Right forelimb (tissue), 1 donor: ENCODE measurements at places on chromosomes 1 and 21.

DNA sequence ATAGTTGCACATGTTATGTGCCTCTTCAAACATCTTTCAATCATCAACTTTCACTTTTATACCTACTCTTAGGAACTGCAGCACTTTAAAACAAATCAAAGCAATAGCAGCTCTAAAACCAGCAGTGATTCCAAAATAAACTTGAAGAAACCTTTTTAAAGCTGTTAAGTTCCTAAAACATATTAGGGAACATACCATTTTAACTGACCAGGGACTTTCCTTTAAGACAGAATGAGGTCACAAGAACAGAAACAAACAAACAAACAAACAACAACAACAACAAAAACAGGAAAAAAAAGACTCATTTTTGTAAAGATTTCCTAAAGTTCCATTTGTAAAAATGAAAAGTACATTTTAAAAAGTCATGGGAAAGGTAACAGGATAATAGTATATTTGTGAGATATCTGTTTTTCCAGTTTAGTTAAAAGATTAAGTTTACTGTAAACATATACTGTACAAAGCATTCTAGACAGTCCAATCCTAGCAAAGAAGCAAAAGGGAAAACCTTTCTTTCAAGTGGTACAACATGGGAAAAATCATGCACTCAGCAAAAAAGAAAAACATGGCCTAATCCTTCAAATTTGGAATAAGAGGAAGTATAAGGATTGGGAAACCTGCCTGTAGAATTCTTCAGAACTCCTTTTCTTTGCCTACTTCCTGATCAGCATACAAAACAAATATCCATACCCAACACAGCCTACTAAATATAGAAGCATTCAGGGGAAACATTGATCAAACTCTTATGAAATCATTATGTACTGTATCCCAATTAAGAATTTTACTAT, 45.5 kb downstream of the EPS15 start:
- DNase-seq: no peak

- DNase-seq: no peak
Measured at GRCh38 chr1:204110894-204111633, 38.1 kb downstream of the SOX13 start.

GRCh38 chr1:25556791-25557476, 13.5 kb downstream of the LDLRAP1 start:
- DNase-seq: no peak

DNA sequence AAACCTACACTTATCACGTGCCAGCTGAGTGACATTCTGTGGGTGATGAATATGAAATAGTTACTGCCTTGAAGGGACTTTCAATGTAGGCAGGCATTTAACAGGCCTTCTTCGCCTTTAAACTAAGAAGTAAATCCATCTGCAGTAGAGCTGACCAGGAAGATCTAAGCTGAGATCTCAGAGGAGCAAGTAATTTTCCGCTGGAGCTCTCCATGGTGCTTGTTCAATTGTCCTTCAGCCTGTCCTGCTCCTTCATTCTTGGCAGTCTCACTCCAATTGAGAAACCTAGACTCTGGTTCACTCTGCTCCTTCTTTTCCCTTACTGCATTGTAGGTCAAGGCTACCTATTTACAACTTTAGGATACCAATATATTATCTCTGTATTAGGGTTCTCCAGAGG, 183.5 kb downstream of the HMCN1 start:
- peak; percentile 44 for DNase-seq

GRCh38 chr1:243433737-243434370, 178.0 kb downstream of the SDCCAG8 start:
- DNase-seq: no peak

DNA sequence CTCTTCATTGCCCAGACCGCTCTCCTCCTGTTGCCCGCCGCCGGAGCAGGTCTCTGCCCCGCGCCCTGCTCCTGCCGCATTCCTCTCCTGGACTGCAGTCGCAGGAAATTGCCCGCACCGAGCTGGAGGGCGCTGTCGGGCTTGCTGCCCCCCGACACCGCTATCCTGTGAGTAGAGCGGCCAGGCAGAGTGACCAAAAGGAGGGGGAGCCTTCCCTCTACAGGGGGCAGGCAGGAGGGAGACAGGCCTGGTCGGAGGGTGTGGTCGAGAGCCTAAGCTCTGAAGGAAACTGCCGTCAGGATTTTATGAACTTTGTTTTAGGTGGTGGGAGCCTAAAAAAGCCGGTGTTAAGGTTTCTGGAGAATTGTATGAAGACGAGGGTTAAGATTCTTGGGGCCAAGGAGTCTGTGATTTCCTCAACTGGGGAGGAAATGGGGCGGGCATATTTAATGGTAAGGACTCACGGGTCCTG, 517 bp downstream of the LRIG2 start:
- DNase-seq: no peak

DNA sequence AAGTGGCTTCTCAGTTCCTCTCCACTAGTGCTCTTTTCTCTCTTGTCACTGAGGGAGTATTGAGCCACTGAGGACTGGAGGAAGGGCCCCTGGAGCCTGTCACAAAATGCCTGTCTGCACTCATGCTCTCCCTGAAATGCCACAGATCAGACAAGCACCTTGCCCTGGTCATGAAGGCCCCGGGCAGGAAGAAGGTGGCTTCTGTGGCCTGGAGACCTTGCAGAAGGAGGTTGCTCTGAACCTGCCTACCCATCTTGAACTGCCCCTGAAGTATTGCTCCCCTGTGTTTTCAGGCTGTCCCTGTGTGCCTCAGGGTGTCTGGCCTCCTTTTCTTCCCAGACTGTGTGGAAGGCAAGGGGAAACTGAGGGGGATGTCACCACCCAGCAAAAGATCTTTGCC, 3.1 kb downstream of the PKP1 start:
- DNase-seq: no peak

DNA sequence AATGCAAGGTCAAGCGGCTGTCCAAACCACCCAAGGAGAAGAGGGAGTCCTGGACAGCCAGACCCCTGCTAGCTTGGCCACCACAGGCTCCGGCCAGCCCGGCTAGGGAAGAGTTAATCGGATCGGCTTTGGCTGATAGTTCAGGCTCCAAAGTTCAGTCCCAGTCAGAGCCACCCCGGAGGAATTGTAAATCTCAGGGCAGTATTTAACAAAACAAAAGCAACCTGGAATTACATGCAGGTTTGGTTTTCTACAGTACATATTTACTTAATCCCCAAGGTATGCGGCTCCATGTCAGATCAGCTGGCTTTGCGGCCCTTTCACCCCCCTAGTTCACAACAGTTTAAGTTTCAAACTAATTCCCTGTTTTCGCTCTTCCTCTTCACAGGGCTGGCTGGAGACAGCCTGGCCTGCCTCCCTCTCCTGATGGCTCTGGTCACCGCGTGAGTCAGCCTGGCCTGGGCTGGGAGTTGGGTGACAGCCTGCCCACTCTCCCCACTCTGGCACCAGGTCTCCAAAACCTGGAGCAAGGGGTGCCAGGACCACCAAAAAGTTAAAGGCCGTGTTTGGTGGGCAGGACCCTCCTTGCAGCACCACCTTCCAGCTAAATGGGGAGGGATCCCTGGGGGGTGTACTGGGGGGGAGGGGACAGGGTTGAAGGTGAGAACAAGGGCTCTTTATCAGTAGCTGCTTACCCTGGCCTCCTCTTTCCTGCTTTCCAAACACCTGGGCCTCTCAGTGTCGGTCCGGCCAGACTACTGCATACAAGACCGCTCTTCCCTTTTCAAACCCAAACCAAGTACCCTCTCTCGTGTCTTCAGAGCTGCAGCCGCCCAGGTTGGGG, 1.9 kb downstream of the DHRS3 start:
- DNase-seq: peak; percentile 75

GRCh38 chr1:184930645-184931044, 43.7 kb downstream of the NIBAN1 start:
- no peak for DNase-seq

DNA sequence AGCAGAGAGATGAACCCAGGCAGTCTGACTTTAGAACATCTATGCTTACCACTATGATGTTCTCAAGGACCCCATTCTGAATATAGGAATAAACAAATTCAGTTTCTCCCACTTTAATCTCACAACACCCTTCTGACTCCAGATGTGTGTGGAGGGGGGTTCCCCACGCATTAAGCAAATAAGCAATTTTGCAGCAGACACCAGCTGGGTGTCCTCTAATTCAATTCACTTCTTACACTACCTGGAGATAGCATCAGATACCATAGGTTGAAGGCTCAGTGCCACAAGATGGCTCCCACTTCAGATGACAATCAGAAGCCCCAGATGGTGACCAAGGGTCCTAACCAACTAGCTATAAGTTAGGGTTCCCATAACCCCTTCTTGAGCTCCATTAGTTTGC, 30.3 kb upstream of the CEP350 start:
- DNase-seq: no peak

GRCh38 chr1:179205284-179205683, 24.2 kb downstream of the ABL2 start:
- DNase-seq: no peak

DNA sequence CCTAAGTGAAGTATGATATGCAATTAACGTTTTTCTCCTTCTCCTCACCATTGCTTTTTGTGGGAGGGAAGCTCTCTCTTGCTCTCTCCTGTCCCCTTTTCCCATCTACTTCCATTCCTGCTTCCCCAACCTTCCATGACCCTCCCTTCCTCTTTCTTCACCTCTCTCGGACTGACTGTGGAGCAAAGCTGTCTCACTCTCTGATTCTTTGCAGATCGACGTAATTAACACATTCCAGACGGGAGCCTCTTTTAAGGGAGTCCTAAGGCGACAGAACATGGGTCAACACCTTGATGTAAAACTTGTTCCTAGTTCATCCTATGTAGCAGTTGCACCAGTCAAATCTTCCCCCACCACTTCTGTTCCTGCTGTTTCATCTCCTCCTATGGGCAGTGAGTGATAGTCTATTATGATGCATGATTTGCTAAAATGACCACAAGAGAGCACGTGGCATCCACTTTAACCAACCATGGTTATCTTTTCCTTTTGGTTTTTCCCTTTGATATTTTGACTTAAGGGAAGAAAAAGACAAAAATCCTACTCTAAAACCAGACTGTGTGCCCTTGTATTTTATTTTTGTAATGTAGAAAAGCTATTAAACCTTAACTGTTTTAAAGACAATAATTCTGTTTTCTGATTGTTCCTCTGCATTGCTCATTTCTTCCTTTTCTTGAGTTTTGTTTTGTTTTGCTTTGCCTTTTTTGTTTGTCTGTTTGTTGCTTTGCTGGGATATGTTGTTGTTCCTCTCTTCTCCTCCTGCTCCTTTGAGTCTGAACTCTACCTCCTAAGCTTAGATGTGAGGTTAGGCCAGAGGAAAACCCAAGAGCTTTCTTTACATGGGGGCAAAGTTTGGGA, 31.7 kb upstream of the LAX1 start:
- DNase-seq: no peak

DNA sequence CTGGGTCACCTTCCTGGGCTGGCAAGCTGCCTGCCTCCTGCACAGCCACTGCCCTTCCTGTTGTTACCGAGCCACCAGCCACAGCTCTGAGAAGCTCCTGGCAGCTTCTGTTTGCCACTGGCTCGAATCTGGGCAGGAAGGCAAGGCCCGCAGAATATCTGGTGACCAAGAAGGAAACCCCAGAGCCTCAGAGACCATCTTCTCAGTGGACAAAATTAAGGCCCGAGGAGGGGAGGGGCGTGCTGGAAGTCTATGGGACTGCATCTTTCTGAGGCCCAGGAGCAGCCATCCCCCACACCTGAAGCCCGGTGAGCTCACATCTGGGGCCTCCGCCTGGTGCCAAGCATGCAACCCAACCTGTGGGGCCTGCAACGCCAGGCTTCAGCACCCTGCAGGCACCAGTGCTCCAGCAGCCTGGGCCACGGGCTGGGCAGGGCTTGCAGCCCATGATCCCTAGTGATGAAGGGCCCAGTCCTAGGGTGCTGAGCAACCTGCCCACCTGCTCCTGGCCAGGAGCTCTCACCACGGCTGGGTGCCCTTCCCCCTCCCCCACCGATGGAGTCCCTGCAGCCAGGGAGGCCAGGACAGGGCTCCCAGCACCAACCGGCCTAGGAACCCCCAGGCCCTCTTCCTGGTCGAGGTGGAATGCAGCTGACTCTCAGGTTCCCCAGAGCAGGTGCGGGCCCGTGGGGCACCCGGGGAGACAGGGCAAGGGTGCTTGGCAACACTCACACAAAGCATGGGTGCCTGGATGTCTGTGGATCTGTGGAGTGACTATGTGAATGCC, 879 bp downstream of the CPTP start:
- no peak for DNase-seq

- DNase-seq: no peak
Measured at GRCh38 chr1:24770881-24771280, 25.6 kb downstream of the CLIC4 start.

DNA sequence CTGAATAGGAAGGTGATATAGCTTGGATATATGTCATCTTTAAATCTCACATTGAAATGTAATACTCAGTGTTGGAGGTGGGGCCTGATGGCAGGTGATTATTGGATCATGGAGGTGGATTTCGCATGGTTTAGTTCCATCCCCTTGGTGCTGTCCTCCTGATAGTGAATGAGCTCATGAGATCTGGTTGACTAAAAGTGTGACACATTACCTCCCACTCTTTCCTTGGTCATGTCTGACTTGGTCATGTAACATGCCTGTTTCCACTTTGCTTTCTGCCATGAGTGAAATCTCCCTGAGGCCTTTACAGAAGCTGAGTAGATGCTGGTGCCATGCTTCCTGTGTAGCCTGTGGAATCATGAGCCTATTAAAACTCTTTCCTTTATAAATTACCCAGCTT, 664.5 kb upstream of the NR5A2 start:
- DNase-seq: no peak

- peak; percentile 67 for DNase-seq
Measured at GRCh38 chr1:14924455-14925331, 228.9 kb upstream of the TMEM51 start.

GRCh38 chr1:241551759-241552638, 19.8 kb downstream of the KMO start:
- no peak for DNase-seq

DNA sequence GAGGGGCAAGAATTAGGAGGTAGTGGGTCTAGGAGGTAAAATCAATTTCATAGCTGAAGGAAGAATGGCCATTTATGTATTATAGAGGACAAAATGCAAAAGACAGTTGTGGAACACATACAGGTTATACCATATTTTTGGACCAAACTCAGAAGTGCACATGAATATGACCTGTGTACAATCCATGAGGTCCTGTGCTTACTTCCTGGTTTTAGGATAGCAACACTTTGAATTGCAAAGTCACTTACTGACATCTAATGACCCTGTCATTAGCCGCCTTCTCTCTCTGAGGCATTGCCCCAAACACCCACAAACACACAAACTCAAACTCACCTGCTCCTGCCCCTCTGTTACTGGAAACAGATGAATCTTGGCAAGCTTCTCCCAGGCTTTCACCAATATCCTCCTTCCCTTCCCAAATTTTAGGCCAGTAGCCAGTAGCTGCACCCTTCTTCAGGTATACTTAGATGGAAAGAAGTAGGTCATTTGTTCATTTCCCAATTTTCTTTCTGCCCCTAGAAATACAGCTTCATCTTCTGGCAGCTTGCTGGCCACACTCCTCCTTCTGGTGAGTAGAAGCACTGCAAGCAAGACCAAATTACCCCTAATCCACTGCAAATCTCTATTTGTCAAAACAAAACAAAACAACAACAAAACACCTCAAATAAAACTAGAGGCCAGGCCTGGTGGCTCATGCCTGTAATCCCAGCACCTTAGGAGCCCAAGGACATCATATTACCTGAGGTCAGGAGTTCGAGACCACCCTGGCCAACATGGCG, 13.7 kb upstream of the RPL5 start:
- no peak for DNase-seq
